Right cardiac atrium (tissue), 5 donors: ENCODE measurements at places on chromosomes 6 and 20. TPM values are rescaled to one million over a fixed set of nuclear protein-coding genes. Genes with fewer than 3 reads are reported as not detected.

The LY6G6F gene
- not detected for polyA plus RNA-seq

The RCAN2 gene
- 82.9 TPM for polyA plus RNA-seq

The SCRT2 gene
- polyA plus RNA-seq: not detected

The CD109 gene
- polyA plus RNA-seq: 6.6 TPM

The TBCC gene
- 18.2 TPM for polyA plus RNA-seq

The FAM50B gene
- 18.4 TPM for polyA plus RNA-seq

The PAK1IP1 gene
- polyA plus RNA-seq: 9.2 TPM

The RAET1L gene
- not detected for polyA plus RNA-seq

The CST5 gene
- polyA plus RNA-seq: not detected

The CST1 gene
- not detected for polyA plus RNA-seq

The EBF4 gene
- 4.8 TPM for polyA plus RNA-seq

The DCDC2 gene
- not detected for polyA plus RNA-seq

The IL20RA gene
- polyA plus RNA-seq: 3.7 TPM

The PTCRA gene
- polyA plus RNA-seq: not detected
